T-helper 1 cell (primary cell): ENCODE measurements at places on chromosomes 3 and 15.

- DNase-seq = no peak
Observed at GRCh38 chr15:98903377-98904018, 104.1 kb downstream of the PGPEP1L start.

- DNase-seq = no peak
Observed at GRCh38 chr3:183515968-183516851, 39.3 kb downstream of the KLHL6 start.

DNA sequence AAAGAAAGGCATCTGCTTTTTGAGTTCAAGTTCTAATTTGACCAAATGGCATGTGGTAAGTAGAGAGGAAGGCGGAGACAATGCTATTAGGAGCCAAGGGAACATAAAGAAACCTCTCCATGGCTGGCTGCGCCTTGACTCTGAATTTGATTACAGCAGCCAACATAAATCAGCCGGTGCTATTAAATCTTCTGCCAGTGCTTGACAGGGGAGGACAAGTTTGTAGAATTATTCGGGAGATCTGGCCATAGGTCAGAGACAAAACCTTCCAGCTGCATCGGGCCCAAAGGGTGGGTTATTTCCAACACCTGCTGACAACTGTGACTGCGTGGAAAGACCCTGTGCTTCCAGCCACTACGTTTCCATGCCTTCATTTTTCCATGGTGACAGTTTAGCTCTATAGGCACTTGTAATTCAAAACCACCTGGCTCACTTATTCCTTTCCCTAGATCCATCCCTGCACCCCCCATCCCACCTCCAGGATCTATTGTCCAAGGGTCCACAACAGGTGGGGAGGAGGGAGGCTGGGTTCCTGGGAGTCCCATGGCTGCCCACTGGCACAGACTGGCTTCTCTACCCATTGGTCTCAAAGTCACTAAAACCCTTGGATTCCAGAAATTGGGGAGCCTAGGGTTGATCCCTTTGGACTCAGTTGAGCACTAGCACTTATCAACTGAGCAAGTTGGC lies 15.9 kb downstream of the COLQ start:
- no peak for DNase-seq

- peak; percentile 70 for DNase-seq
Observed at GRCh38 chr3:4751029-4751501, 228.2 kb upstream of the BHLHE40 start.

GRCh38 chr3:155188031-155188430 lies 105.5 kb downstream of the STRIT1 start:
- DNase-seq = no peak

- no peak for DNase-seq
Observed at GRCh38 chr3:14522129-14522691, 17.9 kb downstream of the GRIP2 start.
